Osteocyte (in vitro differentiated cells): ENCODE measurements at places on chromosomes 2 and 18.

GRCh38 chr2:2779727-2780126 lies 448.7 kb upstream of the MYT1L start:
- H3K4me3 ChIP-seq = no peak overlapping the region
- H3K27me3 ChIP-seq = no peaks in the 10 kb centered on the region
- no peaks in the 10 kb centered on the region for H3K4me1 ChIP-seq
- DNase-seq = no peak

GRCh38 chr2:159755788-159756187 lies 42.2 kb downstream of the CD302 start:
- H3K4me1 ChIP-seq = peaks cover 29% of the 10 kb centered on the region
- no peaks in the 10 kb centered on the region for H3K27me3 ChIP-seq
- peaks cover 49% of the 10 kb centered on the region for H3K36me3 ChIP-seq
- no peak for DNase-seq
- no peak overlapping the region for H3K4me3 ChIP-seq

DNA sequence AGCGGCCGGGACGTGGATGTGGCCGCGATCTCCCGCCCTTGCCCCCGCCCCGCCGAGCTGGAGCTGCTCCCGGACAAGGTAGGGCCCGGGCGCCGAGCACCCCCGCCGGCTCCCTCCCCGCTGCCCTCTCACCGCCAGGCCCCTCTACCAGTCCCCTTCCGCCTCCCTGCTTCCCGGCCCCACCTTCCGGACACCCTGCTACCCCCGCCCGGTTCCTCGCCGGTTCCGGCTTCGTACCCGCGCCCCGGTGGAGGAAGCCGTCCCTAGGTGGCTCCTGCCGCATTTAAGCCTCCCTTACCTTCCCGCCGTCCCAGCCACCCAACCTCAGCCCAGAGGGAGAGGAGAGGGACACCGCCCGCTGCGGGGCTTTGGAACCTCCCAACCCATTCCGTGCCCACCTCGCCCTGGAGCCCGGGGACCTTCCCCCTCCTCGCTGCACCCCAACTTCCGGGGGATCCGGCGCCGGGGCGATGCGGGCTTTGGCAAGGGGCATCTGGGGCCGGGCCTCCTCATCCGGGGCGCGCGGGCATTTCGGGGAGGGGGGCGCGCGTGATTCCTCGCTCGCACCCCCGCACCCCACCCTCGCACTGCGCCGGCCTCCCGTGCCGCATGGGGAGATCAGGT lies 475 bp downstream of the B3GNT2 start:
- H3K27ac ChIP-seq = peak overlapping the region; percentile 59
- peak overlapping the region; percentile 83 for H3K4me3 ChIP-seq
- H3K4me1 ChIP-seq = peaks cover 23% of the 10 kb centered on the region
- H3K36me3 ChIP-seq = no peaks in the 10 kb centered on the region

- no peaks in the 10 kb centered on the region for H3K27me3 ChIP-seq
- H3K4me1 ChIP-seq = peaks cover 7% of the 10 kb centered on the region
- DNase-seq = no peak
- no peak overlapping the region for H3K4me3 ChIP-seq
- no peaks in the 10 kb centered on the region for H3K36me3 ChIP-seq
These were observed 26.6 kb upstream of the SEH1L start for GRCh38 chr18:12921178-12921577.

GRCh38 chr2:200943527-200944105 lies 19.8 kb downstream of the ORC2 start:
- H3K4me1 ChIP-seq = peaks cover 13% of the 10 kb centered on the region
- no peaks in the 10 kb centered on the region for H3K27me3 ChIP-seq
- H3K27ac ChIP-seq = peak overlapping the region; percentile 89

DNA sequence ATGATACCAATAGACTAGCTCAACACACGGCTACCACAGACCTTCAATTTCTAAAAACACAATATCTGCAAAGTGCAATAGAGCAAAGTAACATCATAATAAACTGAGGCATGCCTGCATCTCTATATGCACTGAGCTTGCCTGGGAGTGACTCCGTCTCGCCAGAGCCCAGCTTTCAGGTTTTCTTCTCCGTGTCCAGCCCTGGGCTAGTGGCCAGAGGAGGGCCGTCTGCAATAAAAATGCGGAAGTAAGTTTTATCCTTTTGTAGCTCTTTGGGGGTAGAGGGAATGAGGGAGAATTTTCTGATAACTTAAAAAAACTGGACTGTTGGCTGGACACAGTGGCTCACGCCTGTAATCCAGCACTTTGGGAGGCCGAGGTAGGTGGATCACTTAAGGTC lies 41.0 kb upstream of the GPR17 start:
- H3K27ac ChIP-seq = no peak overlapping the region
- no peaks in the 10 kb centered on the region for H3K36me3 ChIP-seq
- no peak overlapping the region for H3K4me3 ChIP-seq

- H3K27ac ChIP-seq = no peak overlapping the region
- peaks cover 2% of the 10 kb centered on the region for H3K4me1 ChIP-seq
These were observed 67.0 kb downstream of the CHRNA1 start for GRCh38 chr2:174697255-174697654.

- H3K27me3 ChIP-seq = no peaks in the 10 kb centered on the region
- H3K27ac ChIP-seq = no peak overlapping the region
- no peaks in the 10 kb centered on the region for H3K36me3 ChIP-seq
- H3K4me3 ChIP-seq = no peak overlapping the region
These were observed 679.3 kb downstream of the ZEB2 start for GRCh38 chr2:143840601-143841000.

- peaks cover 1% of the 10 kb centered on the region for H3K36me3 ChIP-seq
- DNase-seq = no peak
- H3K27ac ChIP-seq = no peak overlapping the region
These were observed 111.7 kb upstream of the RIOK3 start for GRCh38 chr18:23341383-23341782.

DNA sequence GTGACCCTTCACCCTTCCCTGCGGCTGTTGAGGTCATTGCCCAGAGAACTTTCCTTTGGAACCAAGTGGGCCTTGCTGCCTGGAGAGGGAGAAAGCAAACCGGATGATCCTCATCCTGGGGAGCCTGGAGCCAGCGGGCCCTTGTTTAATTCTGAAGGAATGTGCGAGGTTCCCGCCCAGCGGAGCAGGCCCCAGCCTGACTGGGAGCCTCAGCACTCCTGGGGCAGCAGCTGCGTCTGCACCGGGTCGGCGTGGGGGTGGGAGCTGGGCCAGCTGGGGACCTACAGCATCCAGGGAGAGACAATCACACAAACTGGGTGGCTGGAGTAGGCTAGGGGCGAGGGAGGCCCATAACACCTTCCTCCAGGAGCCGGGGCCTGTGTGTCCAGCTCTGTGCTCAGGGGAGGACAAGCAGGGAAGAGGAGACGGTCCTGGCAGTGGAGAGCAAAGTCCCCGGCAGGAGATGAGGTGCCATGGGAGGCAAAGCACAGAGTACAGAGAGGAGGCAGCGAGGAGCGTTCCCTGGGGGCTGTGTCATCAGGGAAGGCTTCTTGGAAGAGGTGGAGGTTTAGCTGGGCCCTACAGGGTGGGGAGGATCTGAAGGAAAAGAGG lies 61.9 kb upstream of the HAAO start:
- peak overlapping the region; percentile 54 for H3K27ac ChIP-seq
- H3K27me3 ChIP-seq = no peaks in the 10 kb centered on the region
- DNase-seq = no peak
- H3K36me3 ChIP-seq = no peaks in the 10 kb centered on the region
- no peak overlapping the region for H3K4me3 ChIP-seq

- no peaks in the 10 kb centered on the region for H3K4me1 ChIP-seq
- no peak overlapping the region for H3K4me3 ChIP-seq
- H3K27ac ChIP-seq = no peak overlapping the region
- no peak for DNase-seq
These were observed 220.6 kb upstream of the LRRTM1 start for GRCh38 chr2:80525152-80525551.

DNA sequence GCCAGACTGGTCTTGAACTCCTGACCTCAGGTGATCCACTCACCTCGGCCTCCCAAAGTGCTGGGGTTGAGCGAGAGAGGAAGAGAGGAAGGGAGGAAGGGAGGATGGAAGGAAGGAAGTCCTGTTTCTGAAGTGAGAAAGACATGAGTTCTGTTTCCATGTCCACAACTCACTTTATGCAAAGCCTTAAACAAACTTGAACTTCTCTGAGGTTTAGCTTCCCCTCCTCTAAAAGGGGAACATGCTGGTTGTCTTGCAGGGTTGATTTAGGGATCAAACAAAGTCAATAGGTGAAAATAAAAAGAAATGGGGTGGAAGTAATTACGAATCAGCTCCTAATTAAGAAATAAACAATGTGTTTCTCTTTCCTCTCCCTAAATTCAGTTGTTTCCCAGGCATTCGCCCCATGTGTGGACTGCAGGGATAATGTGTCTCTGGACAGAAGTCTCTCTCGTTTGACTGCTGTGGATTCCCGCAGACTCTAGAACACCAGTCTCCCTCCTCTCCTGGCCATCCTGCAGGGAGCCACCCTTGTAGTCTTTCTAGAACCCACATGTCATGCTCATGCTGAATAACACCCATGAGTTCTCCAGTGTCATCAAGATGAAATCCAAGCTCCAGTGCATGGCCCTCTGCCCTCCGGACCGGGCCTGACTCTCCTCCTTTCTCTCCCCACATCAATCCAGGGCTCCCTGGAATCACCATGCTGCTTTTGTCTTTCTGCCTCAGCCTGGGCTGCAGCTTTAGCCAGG lies 229.3 kb upstream of the TRIB2 start:
- no peaks in the 10 kb centered on the region for H3K27me3 ChIP-seq
- H3K27ac ChIP-seq = no peak overlapping the region
- no peak overlapping the region for H3K4me3 ChIP-seq
- H3K36me3 ChIP-seq = no peaks in the 10 kb centered on the region
- no peak for DNase-seq

DNA sequence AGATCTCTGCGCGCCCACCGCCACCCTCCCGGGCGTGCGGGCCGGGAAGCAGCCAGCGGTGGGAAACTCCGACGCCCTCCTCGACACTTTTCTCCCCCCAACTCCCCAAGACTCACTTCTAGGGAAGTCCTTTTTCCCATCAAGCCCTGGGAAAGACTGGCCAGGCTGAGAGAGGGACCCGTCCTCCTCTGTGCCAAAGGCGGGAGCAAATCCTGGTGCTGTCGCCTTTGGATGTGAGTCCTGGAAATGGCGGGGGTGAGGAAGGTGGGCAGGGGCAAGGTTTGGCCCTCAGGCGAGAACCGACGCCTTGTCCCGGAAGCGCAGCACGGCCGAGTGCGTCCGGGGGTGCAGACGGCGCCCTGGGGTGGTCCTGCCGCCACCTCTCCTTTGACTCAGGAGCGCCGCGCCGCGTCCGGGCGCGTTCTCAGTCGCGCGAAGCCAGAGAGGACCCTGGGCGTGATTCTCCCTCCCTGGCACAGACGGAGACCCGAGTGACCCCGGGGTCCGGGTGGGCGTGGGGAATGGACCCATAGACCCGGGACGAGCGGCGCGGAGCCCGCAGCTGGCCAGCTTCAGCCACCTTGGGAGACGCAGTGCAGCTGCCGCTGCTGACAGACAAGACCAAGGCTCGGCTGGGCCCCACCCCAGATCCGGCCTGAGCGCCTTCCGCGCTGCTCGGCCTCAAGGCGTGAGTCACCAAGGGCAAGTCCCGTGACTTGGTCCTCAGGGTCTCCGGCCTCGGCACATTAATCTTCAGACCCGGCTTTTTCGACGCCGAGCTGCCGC lies 3.5 kb upstream of the LBX2 start:
- peak; percentile 92 for DNase-seq
- H3K36me3 ChIP-seq = peaks cover 16% of the 10 kb centered on the region
- H3K4me1 ChIP-seq = peaks cover 73% of the 10 kb centered on the region
- H3K27me3 ChIP-seq = peaks cover 29% of the 10 kb centered on the region
- H3K4me3 ChIP-seq = peak overlapping the region; percentile 71

DNA sequence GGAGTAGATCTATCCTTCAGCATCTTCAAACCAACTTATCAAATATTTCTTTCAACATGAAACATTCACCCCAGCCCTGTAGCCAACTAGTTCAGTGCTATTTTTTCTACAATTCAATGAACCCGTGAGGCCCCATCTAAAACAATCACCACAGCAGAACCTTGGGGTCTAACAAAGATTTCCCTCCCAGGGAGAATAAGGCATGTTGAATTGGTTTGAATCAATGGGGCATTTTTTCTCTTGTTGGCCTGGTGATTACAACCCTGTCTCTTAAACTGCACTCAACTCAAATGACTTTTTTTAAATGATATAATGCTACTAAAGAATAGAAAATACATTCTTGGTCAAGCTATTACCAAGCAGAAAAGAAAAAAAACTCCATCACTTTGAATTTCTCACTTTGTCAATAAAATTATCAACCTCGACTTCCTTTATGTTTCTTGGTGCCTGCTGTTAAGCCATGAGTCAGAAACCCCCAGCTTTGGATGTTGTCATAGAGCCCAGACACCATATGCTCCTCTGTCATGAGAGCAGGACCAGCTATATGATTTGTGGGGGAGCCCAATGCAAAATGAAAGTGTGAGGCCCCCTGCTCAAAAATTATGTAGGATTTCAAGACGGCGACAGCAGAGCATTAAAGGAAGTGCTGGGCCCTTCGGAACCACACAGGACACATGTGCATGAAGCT lies 282.4 kb downstream of the MEIS1 start:
- no peak for DNase-seq
- no peaks in the 10 kb centered on the region for H3K4me1 ChIP-seq
- H3K27me3 ChIP-seq = no peaks in the 10 kb centered on the region
- H3K4me3 ChIP-seq = no peak overlapping the region
- H3K27ac ChIP-seq = no peak overlapping the region

DNA sequence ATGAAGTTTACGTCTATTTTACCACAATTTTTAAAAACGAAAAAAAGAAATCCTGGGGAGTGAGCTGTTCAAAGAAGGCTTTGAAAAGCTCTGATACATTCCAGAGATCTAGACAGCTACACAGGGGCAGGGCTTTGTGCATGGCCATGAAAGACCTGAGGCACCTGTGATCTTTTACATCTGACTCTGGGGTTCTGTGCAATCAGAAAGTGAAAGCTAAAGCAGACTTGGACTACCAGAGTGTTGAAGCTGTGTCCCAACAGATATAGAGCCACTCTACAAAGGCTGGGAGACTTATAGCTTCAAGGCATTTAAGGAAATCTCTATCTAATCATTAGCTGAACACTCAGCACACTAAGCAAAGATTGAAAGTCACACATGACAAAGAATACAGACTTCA lies 34.1 kb downstream of the PARD6G start:
- no peaks in the 10 kb centered on the region for H3K27me3 ChIP-seq
- H3K4me3 ChIP-seq = no peak overlapping the region
- H3K36me3 ChIP-seq = peaks cover 4% of the 10 kb centered on the region
- H3K27ac ChIP-seq = no peak overlapping the region
- H3K4me1 ChIP-seq = peaks cover 13% of the 10 kb centered on the region
